Body of pancreas (tissue), 4 donors: ENCODE measurements at places on chromosomes 11 and 22.

GRCh38 chr22:27241430-27242321 is 559.9 kb downstream of the MN1 start:
- DNase-seq: peak; percentile 93

DNA sequence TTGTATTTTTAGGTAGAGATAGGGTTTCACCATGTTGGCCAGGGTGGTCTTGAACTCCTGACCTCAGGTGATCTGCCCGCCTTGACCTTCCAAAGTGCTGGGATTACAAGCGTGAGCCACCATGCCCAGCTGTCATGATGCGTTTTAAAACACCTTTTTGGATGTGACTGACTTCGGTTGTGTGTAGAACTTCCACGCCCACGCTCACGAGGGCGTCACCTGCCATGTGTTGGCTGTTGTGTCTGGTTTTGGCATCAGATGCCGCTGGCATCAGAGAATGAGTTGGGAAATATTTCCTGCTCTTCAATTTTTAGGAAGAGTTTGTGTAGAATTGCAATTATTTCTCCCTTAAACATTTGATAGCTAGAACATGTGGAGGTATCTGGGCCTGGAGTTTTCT is 109.1 kb downstream of the KCNQ1 start:
- DNase-seq: no peak

DNA sequence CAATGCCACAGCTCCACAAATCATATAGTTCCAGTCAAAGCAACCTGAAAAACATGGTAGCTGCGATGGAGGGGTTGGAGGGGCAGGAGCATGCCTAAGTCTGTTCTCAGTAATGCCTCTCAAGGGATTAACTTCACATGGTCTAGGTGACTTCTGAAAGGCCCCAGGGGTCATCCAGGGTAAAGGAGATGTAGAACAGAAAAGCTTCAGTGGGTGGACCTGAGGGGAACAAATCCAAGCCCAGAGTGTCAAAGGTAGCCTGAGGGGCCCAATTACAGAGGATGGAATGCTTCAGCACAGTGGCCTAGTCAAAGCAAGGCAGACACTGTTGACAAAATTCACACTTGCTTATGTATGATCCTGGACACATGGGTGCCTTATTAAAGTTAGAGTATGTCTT is 23.3 kb downstream of the OR4D9 start:
- DNase-seq: no peak

DNA sequence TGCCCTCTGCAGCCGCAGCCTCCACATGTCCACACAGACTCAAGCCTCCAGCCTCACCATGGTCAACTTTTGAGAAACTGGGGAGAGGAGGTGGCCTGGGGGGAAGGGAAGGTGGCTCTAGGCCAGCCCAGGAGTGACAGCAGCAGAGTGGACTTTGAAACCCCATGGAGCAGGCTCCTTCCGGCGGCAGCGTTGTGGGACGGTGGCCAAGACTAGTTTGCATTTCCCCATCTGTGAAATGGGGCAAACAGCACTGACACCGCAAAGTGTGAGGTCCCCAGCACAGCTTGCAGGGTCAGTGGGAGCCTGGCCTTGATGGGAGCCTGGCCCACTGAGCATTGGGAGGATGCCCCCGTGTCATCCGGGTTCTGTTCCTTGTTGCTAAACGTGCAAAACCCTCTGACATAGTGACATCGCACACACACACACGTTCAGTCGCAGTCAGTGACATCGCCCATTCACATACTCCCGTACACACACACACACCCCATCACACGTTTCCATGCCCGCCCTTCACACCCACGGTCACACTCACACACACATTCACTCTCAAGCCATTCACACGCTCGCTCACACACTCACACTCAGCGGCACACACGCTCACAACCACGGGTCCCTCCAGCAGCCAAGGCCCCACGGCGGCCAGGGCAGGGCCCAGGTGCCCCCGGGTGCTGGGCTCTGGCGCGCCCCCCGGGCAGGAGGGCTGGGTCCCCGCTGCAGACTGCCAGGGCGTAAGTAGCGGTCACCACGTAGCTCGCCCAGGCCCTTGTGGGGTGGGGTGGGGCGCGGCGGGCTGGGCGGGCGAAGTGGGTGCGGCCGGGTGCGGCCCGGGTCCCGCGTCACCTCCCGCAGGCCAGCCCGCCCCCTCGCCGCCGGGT is 585 bp downstream of the CYB5R3 start:
- DNase-seq: peak; percentile 88

GRCh38 chr11:73477518-73477917 is 101.3 kb downstream of the RELT start:
- DNase-seq: no peak

- DNase-seq: no peak
Measured at GRCh38 chr22:27250886-27251285, 550.7 kb downstream of the MN1 start.

DNA sequence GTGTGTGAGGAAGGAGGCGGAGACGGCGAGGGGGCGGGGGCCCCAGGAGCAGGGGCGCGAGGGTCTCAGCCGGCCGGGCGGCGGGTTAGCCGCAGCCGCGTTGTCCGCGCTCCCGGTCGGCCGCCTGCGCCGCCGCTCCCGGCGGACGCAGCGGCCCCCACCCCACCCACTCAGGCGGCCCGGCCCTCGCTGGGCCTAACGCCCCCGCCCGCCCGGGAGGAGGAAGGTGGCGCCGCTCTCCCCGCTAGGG is at the start of gene FCHSD2:
FCHSD2 (minus strand) TSS at position 191 of the 250 bp plus-strand sequence. CDS start 441 bp downstream, outside the sequence.
- no peak for DNase-seq

- DNase-seq: no peak
Measured at GRCh38 chr22:48822278-48823233, 1005.1 kb downstream of the BRD1 start.

DNA sequence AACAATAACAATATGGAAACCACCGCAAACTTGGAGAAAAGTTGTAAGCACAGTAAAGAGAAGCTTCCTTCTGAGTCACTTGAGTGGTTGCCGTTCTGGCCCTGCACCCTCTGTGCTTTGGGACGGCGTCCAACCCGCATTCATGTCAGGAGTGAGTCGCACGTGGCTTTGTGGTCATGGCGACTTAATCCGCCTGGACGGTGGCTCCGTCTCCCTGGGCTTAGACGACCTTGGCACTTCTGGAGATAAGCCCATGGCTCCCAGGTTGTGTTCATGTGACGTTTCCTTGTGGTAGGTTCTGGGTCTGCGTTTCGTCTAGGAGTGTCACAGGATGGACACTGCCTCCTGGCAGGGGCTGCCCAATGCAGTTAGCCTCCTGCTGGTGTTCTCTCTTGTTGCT is 40.5 kb downstream of the TPCN2 start:
- peak; percentile 74 for DNase-seq

DNA sequence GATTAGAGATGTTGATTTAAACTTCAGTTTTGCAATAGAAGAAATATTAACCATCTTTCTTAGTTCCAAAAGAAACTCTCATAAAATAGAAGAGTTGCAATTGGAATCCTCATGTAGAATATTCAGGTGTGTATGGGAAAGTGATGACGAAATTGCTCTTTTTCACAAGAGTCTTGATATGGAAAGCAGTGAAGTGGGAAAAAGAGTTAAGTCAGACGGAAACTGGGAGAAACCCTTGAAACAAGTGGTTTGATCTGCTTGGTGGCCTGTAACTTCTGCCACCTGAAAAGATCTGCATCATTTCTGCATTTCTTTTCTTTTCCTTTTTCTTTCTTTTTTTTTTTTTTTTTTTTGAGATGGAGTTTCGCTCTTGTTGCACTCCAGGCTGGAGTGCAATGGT is 41.8 kb upstream of the CLMP start:
- no peak for DNase-seq

- DNase-seq: no peak
Measured at GRCh38 chr22:46661221-46661851, 41.1 kb downstream of the GRAMD4 start.

DNA sequence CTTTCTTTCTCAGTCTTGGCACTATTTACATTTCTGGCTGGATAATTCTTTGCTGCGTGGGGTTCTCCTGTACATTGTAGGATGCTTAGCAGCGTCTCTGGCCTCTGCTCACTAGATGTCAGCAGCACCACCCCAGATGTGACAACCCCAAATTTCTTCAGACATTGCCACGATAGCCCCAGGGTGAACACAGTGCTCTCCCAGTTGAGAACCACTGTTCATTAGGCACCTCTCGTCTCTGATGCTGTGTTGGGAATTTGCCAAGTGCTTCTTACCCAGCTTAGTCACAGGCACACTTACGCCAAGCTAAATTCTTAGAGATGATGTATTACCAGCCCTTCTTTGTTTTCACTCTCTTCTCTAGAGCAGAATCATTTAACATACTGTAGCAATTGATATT is 9.4 kb downstream of the TRIM6 start:
- DNase-seq: no peak

DNA sequence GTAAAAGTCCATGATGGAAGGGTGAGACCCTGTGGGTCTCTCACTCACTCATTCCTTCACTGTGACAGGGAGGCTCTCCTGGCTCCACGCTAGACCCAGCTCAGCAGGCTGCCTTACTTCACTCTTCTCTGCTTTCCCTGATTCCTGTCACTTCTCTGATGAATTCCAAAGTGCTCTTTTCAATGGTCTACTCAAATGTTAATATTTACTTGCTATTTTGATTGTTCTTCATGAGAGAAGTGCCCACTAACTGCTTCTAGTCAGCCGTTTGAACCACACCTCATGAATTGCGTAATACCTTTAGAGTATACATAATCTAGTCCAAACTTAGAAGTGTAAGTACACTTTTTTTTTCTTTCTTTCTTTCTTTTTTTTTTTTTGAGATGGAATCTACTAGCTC is 1350.2 kb upstream of the RAG2 start:
- no peak for DNase-seq

- no peak for DNase-seq
Measured at GRCh38 chr11:9962722-9963121, 298.8 kb downstream of the SWAP70 start.

DNA sequence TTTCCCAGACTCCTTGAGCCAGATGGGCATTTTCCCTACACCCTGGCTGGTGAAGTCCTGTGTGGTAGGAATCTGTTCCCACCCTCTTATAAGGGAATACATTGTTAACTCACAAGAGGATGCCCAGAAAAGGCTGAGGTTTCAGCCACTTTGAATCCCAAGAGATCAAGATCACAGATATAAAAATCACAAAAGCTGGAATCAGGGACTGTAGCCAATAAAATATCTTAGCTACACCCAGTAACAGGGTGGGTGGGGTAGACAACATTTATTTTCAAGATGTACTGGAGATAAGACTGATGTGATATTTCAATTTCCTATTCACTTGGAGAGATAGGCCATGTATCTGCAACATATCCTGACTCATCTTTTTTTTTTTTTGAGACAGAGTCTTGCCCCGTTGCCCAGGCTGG is 50.3 kb downstream of the COPB1 start:
- DNase-seq: no peak

- DNase-seq: no peak
Measured at GRCh38 chr11:68936676-68937620, 33.3 kb downstream of the IGHMBP2 start.

DNA sequence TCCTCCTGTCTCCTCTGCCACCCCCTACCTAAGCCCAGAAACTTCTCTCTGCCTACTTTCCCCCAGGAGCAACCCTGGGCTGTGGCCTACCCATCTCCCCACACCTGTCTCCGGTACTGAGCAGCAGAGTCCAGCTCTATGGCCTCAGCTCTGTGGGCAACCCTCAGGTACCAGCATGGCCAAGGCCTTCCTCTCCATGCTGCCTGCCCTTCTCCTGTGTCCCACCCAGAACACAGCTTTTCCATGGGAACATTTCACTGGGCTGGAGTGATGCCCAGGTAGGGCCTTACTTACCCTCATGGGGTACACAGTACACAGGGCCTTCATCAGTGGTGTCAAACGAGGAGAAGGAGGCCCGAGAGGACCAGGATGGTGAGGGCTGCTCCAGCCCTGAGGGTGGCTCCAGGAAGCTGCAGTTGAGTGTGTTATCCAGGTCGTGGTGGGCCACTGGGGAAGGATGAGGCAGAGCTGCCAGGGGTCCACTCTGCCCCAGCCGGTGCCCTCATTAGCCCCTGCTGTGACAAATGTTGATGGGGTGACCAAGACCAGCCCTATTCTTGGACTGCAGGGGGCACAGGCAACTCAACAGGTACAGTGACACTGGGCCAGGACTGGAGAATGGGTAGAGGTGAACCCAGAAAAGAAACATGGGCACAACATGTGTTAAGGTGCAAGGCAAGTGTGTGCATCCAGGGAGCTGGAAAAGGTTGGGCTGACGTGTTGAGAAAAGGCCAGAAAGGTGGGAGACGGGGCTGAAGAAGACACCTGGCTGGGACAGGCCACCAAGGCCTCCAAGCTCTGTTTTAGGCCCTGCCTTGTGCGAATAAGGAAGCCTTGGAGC is 10.3 kb downstream of the SCARF2 start:
- DNase-seq: no peak

DNA sequence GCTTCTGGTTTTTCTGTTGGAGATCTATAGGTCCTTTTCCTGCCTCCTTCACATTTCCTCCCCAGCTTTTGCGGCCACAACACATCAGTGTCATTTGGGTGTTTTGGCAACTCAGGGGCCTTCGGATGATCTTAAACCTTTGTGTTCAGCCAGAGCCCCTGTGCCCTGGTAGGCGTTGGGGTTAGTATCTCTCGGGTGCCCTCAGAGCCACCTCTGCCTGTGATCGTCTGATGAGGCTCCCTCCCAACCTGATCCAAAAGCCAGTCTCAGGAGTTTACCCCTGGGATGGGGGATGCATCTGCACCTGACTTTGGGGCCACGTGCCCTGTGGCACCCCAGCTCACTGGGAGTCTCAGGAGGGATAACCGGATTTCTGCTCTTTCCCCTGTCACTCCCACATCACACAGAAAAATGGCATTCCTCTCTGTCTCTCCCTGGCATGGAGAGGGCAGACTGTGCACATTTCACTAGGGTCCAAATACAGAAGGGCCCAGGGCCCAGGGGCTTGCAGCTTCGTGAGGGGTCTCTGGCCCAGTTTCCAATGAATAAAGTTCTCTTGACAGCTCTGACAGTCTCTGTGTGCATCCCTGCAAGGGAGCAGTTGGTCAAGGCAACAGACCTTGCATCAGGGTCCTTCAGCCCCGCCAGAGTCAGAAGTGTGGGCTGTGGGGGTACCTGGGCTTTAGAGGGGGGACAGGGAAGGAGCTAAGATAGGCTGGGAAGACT is 2.6 kb downstream of the RNF26 start:
- DNase-seq: no peak

DNA sequence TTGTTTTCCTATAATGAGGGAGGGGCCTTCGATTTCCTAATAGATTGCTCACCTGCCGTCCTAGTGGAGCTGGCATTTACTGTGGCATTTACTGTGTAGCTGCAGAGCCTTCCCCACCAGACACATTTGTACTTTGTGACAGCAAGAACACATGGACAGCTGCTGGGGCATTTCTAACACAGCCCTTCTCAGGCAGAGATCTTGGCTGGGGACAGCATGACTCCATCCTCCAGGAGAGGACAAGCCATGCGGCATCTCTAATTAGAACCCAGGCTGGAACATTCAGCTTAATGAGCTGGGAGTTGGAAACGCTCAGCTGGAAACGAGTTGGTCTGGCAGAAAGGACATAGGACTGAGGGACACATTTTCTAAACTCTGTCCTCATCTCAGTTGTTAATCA is 887.5 kb downstream of the NTM start:
- no peak for DNase-seq

- DNase-seq: no peak
Measured at GRCh38 chr11:75371949-75372876, 20.8 kb upstream of the ARRB1 start.

- DNase-seq: peak; percentile 65
Measured at GRCh38 chr22:18987765-18988164, 51.7 kb upstream of the PRODH start.

- DNase-seq: peak; percentile 86
Measured at GRCh38 chr22:37643225-37643847, 3.9 kb downstream of the SH3BP1 start.
